ENCODE measurements at places on chromosomes 7 and 10. TPM values are rescaled to one million over a fixed set of nuclear protein-coding genes. Genes with fewer than 3 reads are reported as not detected.

Gene WEE2
- total RNA-seq: not detected

Gene FAM204A
- 35.8 TPM for total RNA-seq

GRCh38 chr10:103540722-103541121 is 47.2 kb downstream of the NEURL1 start:
- no peak for DNase-seq

- DNase-seq: no peak
Observed at GRCh38 chr10:42753507-42754154, 29.0 kb upstream of the BMS1 start.

DNA sequence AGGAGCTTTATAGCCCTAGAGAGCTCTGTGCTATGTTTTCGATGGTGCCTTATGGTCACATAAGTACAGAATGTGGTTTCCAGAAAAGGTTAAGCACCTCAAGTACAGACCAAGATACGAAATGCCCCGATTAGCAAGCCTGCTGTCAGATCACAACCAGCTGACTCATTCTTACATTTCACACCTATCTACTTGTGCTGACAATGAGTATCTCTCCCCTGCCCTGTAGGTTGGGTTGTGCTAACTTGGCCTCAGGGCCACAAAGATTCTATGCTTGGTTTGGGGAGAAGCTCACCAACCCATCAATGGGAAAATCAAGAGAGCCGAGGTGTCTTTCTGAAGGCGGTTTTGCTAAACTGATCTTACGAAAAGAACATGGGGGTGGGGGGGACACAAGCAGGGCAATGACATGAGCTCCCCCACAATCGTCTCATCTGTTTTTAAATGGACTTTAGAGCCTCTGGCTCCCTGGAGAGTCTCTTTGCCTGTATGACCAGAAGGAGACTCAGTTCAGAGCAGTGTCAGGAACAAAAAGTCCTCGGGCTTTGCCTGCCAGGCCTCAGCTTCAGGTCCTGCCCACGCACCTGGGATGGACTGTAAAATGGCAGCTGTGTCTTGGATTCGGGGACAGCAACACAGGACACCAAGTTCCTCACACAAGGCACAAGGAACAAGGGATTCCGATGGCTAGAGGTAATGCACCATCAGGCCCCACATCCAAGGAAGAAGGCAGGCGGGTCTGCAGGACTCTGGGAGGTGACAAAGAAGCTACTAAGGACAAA is 55.1 kb downstream of the FAM53B start:
- DNase-seq: no peak

- peak; percentile 9 for DNase-seq
Observed at GRCh38 chr10:130430291-130430690, 294.1 kb downstream of the GLRX3 start.

- no peak for DNase-seq
Observed at GRCh38 chr10:125567529-125567928, 115.4 kb downstream of the TEX36 start.

DNA sequence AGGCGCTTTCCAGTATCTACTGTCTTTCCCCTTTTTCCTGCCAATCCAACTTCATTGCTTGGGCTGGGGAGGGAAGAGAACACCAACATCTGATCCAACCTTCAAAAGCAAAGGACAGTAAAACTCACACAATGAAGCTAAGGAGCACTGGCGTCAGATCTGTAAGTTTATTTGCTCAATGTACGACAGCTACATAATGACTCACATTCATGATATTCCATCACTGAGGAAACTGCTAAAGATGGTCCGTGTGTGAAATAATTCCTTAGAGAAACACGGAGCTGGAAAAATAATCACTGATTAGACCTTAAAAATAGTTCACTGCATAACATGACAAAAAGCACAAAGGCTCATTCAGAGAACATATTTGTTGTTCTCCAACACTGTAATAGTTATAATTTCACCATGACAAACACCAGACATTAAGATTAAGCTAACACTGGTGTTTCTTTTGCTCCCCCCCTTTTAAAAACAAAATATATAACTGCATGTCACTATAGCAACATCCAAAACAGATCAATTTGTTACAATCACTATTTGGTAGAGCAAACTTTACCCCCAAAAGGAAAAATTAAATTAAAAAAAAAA is 24.3 kb downstream of the HSPB1 start:
- no peak for DNase-seq

DNA sequence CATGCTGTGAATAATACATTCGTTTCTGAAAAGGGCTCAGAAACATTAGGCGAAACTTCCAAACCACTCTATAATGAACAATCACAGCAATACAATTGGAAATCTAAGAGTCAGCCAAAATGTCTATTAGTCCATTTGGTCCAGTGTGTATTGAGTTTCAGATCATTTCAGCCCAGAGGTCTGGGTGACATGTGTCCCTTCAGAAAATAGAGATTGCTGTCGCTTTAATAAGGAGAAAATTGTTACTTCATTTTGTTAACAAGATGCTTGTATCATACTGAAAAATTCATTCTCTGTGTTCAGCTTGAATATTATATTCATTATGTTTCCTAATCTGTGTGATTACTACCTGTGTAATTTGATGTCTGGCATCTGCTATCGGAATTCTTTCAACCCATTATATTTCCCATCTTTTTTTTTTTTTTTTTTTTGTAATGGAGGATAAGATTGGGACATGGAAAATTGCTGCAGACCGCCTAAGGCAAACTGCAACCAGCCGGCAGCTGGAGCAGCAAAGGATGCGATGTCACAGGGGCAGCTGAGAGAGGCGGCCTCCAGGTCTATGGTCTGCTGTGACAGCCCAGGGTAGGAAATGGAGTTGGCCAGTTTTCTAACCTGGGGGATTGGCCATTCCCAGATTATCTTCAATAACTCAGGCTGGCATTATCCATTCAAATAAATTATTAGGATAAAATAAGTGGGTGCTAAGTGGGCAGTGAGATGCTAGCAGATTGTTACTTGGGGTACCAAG is 170.9 kb upstream of the NPVF start:
- DNase-seq: no peak

GRCh38 chr10:59677253-59677831 is 32.3 kb downstream of the SLC16A9 start:
- DNase-seq: no peak

DNA sequence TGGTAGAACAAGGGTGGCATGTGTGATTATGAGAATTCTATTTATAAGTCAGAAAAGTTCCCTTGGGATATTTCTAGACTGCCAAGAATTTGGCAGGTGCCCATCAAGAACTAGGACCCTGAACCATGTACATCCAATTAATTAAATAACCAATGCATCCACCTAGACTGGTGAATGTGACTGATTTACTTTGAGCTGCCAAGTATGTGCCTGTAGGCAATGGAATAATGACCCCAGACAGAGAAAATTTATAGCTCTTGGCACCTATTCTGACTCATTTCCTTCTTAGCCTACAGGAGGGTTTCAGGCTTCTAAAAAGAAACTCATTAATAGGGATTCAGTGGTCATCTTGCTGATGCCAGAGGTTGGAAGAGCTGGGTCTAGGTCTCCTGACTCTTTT is 54.9 kb downstream of the KCNH2 start:
- DNase-seq: no peak

- DNase-seq: no peak
Observed at GRCh38 chr7:18693816-18694215, 198.3 kb downstream of the HDAC9 start.

- DNase-seq: no peak
Observed at GRCh38 chr7:13802651-13803050, 186.8 kb downstream of the ETV1 start.

Data from right atrium auricular region (tissue), 2 donors.